ENCODE measurements at places on chromosomes 2 and 18.

- no peak for DNase-seq
These were observed 69.2 kb upstream of the HNRNPA3 start for GRCh38 chr2:177143444-177143843.

- DNase-seq = no peak
These were observed 2.6 kb downstream of the RAD51AP2 start for GRCh38 chr2:17515652-17516051.

DNA sequence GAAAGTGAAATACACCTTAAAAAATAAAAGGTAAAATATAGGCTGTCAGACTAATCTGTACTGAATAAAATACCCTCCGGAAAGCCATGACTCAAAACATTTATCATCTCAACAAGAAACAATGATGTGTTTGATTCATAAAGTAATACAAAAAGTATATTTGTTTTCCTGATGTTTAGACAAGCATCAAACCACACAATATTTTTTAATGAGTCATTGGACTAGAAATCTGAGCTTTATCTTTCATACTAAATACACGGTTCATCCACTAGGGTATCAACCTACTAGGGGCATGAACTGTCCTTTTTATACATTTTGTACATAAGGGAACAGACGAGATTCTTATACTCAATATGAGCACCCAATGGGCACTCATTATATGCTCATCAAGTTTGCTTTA, 31.3 kb downstream of the CD226 start:
- no peak for DNase-seq

- DNase-seq = no peak
These were observed 681.6 kb upstream of the KLHL29 start for GRCh38 chr2:22703286-22703920.

DNA sequence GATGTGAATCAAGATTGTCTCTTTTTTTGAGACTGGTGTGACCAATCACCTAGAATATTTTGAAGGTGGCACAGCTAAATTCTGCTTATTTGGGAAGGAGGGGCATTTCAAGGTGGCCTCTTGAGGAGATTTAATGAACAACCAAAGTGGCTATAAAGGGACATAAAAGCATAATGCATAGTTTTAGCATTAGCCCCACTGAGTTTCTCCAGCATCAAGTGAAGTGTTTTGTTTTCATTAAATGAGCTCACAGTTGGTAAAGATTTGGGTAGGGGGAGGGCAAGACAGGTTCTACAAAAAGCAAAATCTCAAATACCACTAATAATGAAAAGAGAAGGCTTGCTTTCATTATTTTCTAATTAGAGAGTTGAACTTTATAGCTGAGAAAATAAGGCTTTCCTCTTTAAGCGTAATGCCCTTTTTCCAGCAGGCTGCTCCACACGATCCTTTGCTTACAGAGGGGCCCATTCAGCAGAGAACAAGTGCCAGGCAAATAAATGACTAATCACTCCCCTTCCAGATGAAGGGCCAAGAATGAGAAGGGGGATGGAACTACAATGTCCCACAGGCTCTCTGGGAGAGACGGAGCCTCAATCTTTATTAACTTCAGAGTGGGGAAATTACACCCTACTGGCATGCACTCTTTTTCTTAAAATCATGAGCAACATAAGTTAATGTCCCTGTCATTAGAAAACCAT, 35.9 kb downstream of the LHCGR start:
- DNase-seq = no peak

DNA sequence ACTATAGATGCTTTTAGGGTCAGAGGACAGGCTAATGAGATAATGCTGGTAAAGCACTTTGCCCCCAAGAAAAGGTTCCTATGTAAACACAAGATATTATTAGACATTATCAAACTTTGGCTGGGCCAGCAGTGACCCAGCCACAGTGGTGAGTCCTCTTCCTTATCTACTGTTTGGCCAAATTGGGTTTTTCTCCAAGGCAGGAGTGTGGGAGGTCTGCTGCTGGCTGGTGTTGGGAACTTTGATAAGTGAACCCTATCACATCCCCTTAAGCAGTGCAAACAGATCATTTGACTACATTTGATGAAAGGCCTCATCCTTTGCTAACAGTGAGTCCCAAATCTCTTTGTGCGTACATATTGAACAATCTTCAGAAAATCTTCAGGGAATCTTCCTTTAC, 16.2 kb downstream of the FZD7 start:
- no peak for DNase-seq

DNA sequence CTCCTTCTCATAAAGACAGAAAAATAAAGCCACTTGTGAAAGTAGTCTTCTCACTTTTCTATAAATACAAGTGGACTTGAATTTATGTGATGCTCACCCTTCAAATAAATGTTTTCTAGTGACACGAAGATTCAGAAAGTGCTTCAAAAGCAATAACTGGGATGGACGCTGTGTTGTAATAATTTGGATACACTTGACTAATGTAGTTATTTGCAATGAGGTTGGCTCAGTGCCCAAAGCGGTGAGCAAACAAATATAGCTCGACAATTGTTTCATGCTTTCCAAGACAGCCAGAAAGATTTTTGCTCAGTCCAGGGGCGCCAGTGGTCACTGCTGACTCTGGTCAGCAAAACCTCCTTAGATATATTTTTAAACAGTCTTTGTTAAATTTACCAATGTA, 278.6 kb upstream of the KLHL14 start:
- no peak for DNase-seq

DNA sequence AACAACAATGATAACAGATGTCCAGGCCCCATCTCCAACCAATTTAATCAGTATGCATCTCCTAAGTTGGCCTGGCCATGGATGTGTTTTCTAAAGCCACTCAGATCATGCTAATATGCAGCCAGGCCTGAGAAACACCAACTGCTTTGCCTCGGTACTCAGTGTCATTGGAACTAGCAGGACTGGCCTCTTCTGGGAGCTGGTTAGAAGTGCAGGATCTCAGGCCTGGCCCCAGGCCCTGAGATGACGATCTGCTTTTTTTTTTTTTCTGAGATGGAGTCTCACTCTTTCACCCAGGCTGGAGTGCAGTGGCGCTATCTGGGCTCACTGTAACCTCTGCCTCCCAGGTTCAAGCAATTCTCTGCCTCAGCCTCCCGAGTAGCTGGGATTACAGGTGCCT, 69.1 kb downstream of the IRS1 start:
- DNase-seq = no peak

DNA sequence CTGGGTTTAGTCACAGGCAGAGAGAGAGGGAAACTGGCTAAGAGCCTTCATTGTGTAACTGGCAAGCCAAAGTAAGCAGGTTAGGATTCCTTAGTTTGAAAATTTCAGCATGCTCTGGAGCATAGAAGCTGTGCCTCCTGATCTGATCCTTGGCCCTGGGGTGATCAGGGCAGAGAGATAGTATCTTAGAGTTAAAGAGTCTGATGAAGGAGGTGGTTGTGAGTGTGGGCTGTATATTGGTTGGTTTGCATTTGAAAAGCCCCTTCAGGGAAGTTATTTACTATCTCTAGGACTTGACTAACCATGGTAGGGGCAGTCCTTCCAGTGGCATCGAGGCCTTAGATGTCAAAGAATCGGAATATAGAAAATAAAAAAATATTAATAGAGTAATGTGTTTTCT, 230.1 kb downstream of the CD226 start:
- no peak for DNase-seq

All from stimulated activated CD4-positive, alpha-beta T cell treated with anti-CD3 and anti-CD28 coated beads, Interleukin-1b, Interleukin-23, amount 100 ng/mL, for 24 hours (primary cell).